ENCODE measurements at places on chromosomes 4 and X.

DNA sequence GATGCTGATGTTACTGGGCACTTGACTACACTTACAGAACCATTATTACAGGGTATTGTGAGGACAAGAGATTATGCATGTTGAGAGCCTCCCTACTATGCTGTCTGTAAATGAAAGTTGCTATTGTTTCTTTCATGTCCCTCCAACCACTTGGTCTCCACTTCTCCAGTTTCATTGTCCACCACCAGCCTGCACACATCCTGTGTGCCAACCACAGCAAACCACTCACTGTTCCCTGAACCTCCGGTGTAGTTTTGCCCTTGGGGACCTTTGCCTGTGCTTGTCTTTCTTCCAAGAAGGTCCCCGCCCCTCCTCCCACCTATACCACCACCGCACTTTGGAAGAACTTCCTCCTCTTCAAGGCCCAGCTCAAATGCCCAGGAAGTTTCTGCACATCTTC lies 43.1 kb upstream of the AFF2 start:
- no peak for DNase-seq

DNA sequence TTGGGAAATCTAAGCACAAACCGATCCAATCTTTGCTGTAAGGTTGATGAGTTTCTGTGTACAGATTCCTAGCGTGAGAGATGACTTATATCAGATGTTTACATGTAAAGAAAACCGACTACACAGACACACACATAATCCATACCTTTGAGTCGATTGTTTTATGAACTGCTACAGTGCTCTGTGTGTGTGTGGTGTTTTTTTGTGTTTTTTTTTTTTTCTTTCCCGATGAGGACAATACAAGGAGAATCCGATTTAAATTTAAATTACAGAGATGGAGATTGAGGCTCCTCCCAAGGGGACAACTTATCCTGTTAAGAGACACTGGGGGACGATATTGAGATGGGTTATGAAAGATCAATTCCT lies 461 bp upstream of the SLC9A6 start:
- DNase-seq, result no peak

GRCh38 chrX:39536211-39536610 lies 561.5 kb downstream of the BCOR start:
- no peak for DNase-seq

DNA sequence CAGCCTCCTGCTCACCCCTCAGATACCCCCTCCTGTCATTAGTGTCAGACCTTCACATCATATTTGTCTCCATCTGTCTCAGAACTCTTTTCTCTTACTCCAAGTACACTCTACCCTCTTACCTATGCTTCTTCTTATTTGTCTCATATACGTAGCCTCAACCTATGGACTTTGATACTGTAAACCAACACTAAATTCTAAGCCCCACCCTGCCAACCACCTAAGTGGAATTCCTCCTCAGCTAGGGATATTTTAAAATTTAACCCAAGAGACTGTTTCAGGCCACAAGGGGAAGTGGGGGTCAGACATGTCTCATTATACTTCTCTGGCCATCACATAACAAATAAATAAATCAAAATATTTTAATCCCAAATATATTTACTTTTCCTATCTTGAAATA lies 778.1 kb upstream of the GRID2 start:
- no peak for DNase-seq

Measured in omental fat pad (tissue), 4 donors.